Amniotic epithelial cell (primary cell): ENCODE measurements at places on chromosomes 2 and 18.

DNA sequence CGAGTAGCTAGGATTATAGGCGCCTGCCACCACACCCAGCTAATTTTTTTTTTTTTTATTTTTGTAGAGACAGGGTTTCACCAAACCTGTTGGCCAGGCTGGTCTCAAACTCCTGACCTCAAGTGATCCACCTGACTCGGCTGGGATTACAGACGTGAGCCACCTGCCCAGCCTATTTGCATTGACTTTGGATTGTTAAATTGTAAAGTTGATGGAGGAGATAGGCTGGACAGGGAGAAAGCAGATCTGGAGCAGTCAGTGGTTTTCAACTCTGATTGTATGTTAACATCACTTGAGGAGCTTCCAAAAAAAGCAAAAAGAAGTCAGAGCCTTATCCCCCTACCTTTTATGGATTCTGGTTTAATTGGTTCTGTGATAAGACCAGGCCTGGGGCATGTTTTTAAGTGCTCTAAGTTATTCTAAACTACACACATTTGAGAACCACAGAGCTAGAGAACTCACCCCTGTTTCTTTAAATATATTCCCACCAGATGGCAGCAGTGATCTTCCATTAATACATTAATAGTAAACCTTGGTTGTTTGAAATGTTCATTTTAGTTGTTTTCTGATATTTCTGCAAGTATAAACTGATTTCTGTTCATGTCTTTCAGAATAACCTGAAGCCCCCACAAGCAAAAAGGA lies 7.5 kb downstream of the C2orf49 start:
- peak; percentile 49 for DNase-seq

- DNase-seq: no peak
Measured at GRCh38 chr2:36338124-36338826, 17.3 kb upstream of the CRIM1 start.

DNA sequence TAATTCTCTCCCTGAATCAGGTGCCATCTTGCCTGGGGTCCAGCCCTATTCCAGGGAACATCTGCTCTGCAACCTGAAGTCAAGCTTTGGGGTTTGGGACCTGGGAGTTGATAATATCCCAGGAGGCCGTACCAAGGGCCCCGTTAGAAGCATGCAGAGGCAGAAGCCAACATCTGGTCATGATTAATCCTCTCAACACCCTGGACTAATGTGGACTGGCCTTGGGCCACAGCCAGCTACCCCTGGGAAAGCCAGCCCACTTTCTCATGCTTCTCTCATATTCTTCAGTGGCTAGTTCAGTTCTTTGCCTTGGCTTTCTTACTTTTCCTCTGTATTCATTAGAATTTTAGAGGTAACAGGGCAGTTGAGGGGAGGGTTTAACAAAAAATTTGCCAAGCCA lies 515.6 kb upstream of the NRP2 start:
- DNase-seq: no peak

GRCh38 chr2:160331258-160332025 lies 131.4 kb upstream of the ITGB6 start:
- DNase-seq: no peak

DNA sequence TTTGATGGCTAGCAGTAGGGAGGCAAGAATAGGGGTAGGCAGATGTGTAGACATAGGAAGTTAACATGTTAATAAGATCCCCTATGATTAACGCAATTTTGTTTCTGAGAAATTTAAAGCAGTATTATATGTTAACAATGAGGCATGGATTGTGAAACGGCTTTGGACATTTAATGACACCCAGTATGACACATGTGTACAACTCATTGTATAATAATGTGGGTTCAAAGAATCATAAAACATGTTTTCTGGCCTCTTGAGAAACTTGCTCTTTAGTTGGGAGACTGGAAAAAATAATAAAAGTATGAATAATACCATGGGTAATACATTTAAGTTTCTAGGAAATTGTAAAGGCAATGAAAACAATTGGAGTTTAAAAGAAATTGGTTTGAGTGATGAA lies 332.1 kb upstream of the CDH20 start:
- peak; percentile 10 for DNase-seq

- no peak for DNase-seq
Measured at GRCh38 chr2:205913668-205914067, 172.3 kb downstream of the INO80D start.

DNA sequence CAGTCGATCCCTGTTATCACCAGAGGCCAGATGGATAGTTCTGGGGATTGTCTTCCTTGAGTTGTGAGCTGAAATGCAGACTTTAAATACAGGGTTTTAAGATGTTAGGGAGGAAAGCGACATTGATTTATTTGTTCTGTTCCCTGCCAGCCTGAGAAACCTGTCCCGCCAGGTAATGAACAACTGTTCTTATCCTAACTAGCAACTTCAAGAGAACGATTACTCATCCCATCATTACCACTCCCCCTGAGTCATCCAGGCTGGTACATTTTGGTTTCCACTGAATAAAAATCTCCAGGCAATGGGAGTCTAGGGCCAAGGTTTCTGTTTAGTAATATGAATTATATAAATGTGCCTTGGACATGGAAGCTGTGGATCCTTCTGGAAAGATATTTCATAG lies 131.2 kb downstream of the LYPD6B start:
- DNase-seq: peak; percentile 43

DNA sequence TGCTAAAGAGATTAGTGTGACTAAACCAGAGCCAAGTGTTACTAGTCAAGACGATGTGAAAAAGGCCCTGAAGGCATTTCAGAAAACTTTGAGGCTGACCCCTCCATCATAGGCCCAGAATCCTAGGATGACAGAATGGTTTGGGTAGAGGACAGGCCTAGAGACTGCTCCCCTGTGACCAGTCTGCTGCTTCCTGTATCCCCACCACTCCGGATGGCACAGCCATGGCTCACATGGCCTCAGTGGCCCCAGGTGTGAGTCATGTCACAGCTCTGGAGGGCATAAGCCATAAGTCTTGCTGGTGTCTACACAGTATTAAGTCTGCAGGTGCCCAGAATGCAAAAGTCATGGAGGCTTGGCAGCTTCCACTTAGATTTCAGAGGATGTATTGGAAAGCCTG lies 12.4 kb upstream of the STAT1 start:
- DNase-seq: no peak

- no peak for DNase-seq
Measured at GRCh38 chr18:28208268-28208667, 31.3 kb upstream of the CDH2 start.

DNA sequence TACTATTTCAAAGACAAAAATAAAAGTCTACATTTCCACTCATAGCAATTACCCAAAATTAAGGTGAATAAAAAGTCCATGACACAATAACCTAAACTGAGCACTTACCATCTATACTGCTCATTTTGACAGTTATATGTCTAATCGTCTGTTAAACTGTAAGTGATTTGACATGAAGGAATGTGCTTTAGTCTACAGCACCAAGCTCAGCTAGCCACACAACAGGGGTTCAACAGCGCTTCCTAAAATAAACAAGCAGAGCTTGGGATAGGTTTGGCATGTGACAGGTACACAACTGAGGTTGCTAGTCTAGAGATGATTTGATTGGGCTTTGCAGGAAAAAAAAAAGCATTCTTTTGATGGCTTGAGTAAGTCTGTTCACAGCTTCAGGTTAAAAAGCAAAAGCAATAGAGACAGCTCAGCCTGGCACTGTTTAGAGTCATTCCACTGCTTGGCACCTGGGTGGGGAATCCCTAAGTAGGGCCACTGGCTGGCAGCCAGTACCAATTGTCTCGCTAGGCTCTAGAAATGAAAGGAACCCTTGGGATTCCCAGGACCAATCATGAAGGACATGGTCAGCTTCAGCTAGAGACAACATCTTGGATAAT lies 78.6 kb downstream of the BARD1 start:
- peak; percentile 14 for DNase-seq

DNA sequence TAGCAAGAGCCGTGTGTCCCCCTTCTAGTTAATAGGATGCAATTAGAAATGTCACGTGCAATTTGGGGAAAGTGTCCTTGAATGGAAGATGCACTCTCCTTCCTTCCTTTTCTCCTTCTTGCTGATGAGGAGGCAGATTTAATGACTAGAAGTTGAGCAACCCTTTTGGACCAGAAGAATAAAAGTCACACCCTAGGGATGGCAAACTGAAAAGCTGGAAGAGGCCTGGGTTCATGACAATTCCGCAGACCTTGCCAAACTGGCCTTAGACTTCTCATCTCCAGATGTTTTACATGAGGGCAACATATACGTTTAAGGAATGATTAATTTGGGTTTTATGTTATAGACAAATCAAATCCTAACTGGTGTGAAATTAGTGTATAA lies 38.6 kb upstream of the NCOA1 start:
- no peak for DNase-seq

- DNase-seq: no peak
Measured at GRCh38 chr2:26971911-26972786, 1.7 kb downstream of the MAPRE3 start.

- DNase-seq: peak; percentile 58
Measured at GRCh38 chr2:149422337-149422990, 92.1 kb downstream of the LYPD6 start.
